Endothelial cell (in vitro differentiated cells): ENCODE measurements at places on chromosomes 6 and 20.
A peak's percentile ranks its signal among the peaks of the same experiment; 100 is the strongest.

- peak; percentile 26 for DNase-seq
Measured at GRCh38 chr6:157831424-157832249, 8.6 kb downstream of the SNX9 start.

- DNase-seq: no peak
Measured at GRCh38 chr20:43955062-43955749, 40.6 kb downstream of the TOX2 start.

DNA sequence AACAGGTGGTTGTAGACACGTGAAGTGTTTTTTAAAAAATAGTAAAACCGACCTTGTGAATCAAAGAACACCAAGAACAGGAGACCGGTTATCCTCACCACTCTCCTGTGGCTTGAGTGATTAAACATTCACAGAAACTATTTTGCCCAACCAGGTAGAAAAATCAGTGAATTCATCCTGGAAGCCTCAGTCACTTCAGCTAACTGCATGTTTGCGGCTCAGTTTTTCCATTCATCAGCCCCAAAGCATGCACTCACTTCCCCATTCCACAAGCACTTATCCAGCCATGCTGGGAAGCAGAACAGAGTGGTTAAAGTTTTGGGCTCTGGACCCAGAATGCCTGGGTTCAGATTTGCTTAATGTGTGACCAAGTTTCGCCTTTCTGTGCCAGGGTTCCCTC lies 2.4 kb downstream of the LRRN4 start:
- DNase-seq: no peak

GRCh38 chr6:106363401-106364138 lies 3.1 kb downstream of the CRYBG1 start:
- no peak for DNase-seq

DNA sequence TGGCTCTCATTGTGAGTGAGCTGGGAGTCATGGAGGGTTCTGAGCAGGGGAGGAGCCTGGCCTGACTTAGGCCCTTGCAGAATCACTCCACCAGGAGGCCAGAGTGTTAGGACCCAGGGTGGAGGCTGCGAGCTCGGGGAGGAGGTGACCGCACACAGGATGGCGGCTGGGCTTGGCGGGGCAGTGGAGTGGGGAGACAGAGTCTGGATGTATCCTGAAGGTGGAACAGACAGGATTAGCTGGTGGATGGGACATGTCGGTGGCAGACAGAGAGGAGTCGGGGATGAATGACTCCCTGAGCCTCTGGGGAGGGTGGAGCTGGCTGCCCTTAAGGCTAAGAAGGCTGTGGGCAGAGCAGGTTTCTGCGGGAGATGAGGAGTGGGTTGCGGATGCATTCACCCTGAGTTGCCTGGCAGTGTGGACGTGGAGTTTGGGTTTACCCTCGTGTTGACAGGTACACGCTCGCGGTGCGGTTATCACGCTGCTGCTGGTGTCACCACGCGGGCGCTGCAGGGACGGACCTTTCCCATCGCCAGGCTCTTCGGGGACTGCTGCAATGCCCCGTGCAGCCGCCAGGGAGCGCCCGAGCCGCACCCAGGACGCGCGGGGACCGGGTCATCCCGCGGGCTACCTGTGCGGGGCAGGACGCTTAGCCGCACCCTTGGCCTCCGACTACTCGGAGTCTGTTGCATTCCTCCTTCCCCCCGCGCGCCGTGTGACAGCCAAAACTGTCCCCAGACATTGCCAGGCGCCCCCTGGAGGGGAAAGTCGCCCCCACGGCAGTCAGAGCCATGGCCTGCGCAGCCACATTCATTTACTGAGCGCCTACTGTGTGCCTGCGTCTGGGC lies 43.0 kb upstream of the PTGIS start:
- DNase-seq: peak; percentile 91

DNA sequence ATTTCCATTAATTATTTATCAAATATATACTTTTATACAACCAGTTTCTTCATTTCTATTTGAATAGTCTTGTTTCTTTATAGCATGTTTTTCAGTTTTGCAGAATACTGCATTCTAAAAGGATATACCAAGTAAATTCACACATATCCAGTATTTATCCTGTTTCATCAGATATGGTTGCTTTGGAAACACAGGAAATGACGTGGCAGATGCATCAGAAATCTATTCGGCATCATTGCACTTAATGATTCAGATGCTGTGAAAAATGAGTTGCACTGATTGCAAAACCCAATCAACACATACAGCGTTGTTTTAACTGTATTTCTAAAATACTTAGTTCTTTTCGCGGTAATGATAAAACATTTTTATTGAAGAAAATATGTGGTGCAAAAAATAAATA lies 594.9 kb downstream of the CDH26 start:
- no peak for DNase-seq

DNA sequence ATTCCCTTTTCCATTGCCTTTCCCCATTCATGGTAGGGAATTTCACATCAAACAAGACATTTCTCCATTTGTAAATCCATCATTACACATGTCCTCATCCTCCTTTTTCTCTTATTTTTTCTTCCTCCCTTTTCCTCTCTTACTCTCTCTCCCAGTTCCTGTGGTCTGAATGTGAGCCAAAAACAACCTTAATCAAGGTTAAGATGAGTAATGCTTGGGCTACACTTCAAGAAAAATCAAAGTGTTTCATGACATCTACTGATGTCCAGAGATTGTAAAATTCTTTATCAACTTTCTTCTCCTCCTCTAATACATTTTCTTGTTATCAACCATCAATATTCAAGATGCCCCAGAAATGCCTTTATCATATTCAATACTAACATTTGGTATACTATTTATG lies 208.0 kb upstream of the PRND start:
- no peak for DNase-seq

DNA sequence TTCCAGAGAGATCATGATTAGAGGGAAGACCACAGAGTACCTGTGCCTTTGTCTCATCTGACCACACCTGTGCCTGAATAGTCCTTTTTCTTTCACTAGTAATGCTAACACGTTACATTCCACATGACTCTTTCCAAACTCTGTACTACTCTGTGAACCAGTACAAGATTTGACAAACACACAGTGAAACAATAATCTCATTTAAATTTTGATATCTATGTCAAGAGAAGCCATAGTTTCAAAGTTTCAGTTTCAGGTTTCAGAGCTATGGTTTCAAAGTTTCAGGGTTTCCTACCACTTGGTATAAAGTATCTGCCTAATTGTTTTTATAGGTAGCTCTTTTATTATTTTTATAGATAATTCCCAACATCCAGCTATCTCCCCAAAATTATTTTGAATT lies 62.0 kb upstream of the PHACTR2 start:
- no peak for DNase-seq

DNA sequence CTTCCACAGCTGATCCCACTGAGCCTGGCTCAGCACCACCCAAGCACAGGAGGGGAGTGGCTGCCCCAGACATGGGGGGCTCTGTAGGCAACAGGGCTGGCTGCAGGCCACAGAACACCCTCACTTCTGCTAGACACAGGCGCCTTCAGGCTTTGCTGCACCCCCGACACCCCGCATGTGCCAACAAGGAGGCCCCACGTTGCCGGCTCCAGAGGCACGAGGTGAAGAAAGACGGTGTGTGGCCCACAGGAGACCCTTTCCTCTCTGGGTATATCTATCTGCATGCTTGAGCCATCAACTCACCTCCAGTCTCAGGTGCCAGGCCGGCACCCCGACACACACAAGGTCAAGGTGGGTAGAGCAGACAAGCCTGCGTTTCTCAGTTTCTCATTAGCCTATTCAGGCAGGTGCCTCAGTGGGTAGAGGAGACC lies 158.3 kb downstream of the DLL1 start:
- DNase-seq: no peak
